Kasumi-1 (cell line): ENCODE measurements at places on chromosomes 7 and 10.

DNA sequence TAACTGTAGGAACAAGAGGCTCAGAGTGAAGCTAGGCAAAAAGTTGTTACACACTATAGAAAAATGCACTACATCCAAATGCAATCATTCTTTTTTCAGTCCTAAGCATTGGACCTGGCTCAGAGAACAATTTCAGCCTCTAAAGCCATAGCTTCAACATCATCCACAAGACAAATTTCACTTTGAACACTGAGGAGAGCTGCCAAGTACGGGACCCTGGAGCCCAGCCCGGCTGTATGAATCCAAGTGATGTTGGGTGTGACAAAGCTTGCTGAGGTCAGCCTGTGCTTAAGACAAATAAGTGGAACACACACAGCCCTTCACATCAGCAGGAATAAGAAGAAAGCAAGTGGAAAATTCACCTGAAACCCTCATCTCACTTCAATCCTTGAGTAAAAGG, 233.1 kb upstream of the PFKP start:
- no peak for DNase-seq

- no peak for DNase-seq
These were observed 46.2 kb downstream of the RGS10 start for GRCh38 chr10:119496273-119496672.

GRCh38 chr7:41931263-41931646, 228.4 kb upstream of the INHBA start:
- no peak for DNase-seq

GRCh38 chr7:24946467-24946866, 33.5 kb downstream of the OSBPL3 start:
- no peak for DNase-seq

DNA sequence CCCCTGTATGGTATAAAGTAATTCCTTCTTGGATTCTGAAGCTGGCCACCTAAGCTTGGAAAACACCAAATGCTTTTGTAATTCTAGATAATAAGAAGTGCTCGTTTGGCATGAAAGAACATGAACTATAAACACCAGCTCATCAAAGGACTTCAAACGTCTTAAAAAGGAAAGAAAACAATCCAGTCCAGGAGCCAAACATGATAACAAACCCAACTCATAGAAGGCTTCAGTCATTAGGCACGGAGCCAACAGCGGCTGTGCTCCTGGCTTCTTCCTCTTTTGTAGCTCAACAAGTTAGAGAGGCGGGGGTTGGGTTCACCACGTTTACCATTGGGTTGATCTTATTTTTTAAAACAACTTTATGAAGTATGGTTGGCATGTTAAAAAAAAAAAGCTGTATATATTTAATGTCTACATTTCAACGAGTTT, 56.4 kb upstream of the ECHDC3 start:
- DNase-seq: peak; percentile 97

DNA sequence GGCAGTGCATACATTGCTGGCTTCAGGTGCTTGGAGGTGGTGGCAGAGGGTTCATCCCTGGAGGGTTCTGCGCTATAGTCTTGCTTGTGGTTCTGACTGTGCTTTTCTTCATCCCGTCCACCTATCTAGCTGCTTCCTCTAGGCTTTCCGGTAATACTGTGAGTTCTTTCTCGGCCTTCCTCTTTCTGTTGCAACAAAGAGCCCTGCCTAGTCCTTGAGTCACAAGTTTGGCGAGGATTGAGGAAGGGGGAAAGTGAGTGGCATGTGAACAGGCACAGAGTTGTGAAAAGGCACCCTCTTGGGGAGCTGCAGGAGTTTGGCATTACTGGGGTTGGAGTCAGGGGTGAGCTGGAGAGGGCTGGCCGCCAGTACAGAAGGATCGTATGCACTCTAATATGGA, 123.0 kb downstream of the SH2D4B start:
- peak; percentile 91 for DNase-seq

- no peak for DNase-seq
These were observed 27.3 kb upstream of the UMAD1 start for GRCh38 chr7:7613210-7613609.

DNA sequence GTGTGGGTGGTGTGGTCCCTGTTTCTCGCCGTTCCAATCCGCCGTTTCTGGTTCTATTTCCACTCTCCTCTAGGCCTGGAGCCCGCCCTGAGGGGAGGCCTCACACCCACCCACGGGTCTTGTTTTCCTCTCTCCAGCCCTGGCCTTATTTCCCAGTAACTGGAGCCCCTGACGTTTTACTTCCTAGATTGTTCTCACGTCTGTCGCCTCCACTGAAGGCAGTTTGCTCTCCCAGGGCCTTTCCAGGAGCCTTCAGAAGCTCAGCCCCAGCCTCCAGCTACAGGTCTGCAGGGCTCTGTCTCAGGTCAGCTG, 30.6 kb downstream of the CFAP46 start:
- no peak for DNase-seq

GRCh38 chr7:6553448-6554044, 2.3 kb upstream of the GRID2IP start:
- DNase-seq: no peak

- DNase-seq: no peak
These were observed 114.2 kb downstream of the TES start for GRCh38 chr7:116324582-116324981.

DNA sequence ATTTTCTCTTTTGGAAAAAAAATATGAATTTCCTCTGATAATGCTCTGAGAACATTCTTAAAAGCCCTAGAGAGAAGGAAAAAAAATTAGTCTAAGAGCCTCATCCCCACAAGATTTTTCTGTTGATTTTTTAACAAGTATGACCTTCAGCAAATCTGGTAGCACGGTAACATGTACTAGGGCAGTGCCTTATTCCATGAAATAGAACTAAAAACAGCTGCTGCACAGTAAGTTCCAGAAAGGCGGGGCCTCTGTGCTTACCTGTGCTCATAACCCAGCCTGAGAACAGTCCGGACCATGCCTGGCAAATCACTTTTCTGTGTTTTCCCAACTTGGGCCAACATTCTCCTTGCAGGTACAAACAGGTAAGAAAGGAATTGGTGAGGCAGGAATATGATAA, 519.1 kb upstream of the AKR1E2 start:
- DNase-seq: no peak
